ENCODE measurements at places on chromosomes 13 and 19. TPM values are rescaled to one million over a fixed set of nuclear protein-coding genes. Genes with fewer than 3 reads are reported as not detected.

The NLRP5 gene
- not detected for total RNA-seq

The S1PR5 gene
- not detected for total RNA-seq

The PTH2 gene
- not detected for total RNA-seq

The RNF17 gene
- total RNA-seq, result not detected

Measured in endothelial cell of coronary artery (primary cell).